ENCODE measurements at places on chromosomes 12 and 14. TPM values are rescaled to one million over a fixed set of nuclear protein-coding genes. Genes with fewer than 3 reads are reported as not detected.
A peak's percentile ranks its signal among the peaks of the same experiment; 100 is the strongest.

The TRIM9 gene
- under 0.01 TPM for total RNA-seq

GRCh38 chr14:103029936-103030335, 27.4 kb downstream of the CDC42BPB start:
- DNase-seq = no peak

DNA sequence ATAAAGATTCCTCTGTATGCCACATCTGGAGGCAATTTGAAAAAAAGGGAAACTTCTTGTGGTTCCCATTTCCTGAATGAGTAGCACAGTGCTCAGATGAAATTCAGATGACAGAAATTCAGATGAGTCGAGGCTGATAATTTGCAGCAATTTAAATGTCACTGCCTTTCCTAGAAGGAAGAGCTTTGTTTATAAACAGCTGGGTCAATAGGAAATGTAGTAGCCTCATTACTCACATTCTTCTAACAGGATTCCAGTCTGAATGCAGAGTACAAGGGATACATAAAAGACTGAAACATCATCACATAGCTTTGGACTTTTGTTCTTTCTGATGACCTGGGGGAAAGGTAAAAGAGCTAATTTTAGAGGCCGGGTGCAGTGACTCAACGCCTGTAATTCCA, 11.3 kb upstream of the DACT1 start:
- DNase-seq = peak; percentile 69

DNA sequence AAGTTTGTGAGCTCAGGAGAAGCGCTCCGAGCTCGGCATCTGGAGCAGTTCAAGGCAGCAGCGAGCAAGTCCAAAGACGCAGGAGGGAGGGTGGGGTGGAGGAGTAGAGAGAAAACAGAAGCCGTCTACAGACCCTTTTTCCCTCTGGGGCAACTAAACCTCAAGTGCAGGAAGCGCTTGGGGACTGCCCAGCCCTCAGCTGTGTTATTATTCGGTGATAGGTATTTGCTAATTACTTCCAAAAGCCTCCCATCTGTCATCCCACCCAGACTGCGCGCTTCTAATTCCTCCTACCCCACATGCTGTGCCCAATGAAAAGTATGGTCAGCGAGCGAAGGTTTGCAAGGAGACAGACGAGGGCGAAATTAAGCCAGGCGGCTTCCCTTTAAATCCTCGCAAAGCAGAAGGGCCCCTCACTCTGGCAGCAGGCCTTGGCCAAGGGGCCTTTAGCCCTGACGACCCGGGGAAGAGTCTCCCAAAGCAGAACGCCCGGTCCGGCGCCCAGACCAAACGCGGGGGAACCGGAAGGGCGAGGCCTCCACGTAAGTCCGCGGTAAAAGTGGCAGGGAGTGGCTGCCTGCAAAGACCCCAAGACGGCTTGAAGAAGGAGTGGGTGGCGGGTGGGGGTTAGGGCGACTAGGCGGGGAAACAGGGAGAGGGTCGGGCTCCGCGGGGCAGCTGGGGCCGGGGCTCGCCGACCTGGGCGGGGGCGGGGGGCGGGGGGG, 507 bp upstream of the CD9 start:
- DNase-seq = no peak

GRCh38 chr12:115451780-115452736, 768.1 kb upstream of the TBX3 start:
- peak; percentile 10 for DNase-seq

DNA sequence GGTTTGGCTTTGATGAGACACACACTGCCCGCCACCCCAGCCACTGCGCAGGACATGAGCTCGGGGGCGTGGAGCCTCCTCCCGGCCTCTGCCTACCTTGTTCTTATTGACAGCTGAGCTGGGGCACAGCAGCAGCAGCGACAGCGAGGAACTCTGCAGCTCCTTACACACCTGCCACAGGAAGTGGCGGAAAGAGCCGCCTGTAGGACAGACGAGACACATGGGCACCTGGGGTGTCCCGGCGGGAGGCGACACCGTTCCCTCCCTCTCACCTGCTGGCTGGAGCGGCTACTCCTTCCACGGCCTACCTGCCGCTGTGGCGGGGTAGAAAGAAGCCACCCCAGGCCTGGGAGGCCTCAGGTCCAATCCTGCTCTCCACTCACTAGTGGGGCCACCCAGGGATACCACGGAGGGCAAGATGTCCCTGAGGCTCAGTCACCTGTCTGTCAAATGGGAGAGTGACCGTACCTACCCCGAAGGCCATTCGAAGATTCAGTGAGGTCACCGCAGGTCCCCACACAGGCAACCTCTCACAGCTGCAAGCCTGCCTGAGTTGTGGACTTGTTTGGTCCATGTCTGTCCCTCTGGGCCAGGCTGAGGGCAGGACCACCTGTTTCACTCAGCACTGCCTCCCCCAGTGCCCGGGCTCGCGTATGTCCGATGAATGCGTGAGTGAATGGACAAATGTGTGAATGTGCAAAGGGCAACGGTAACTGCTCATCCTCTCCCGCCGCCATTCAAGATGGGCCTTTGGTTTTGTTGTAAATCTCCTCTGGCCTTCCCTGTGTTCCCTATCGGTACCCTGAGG, 42.6 kb downstream of the TRAFD1 start:
- DNase-seq = no peak

- DNase-seq = no peak
Measured at GRCh38 chr12:12436831-12437345, 80.0 kb downstream of the BORCS5 start.

The AACS gene
- total RNA-seq = 22.0 TPM

DNA sequence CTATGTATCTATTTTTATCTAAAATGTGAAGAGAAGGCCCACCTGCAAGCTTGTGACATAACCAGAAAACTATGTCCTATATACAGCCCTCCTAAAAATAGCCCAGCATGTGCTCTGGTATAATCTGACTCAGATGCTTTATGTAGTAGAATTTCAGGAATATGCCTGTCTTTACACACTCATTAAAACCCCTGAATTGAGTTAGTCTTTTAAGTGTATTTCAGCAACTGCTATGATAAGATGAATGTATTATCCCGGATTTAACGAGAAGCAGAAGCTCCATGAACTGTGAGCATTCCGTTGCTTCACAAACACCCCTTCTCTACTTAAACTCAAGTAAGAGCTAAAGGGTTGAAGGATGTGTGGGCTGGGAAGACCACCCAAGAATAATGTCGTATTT, 89.9 kb upstream of the PRICKLE1 start:
- peak; percentile 75 for DNase-seq

GRCh38 chr12:13179211-13180074, 17.1 kb upstream of the EMP1 start:
- peak; percentile 37 for DNase-seq

GRCh38 chr14:27320261-27320660, 722.4 kb upstream of the NOVA1 start:
- no peak for DNase-seq

- no peak for DNase-seq
Measured at GRCh38 chr12:67741270-67741669, 92.7 kb downstream of the DYRK2 start.

Data from IMR-90 (cell line).